Fibroblast of lung (primary cell): ENCODE measurements at places on chromosomes 12 and 14. TPM values are rescaled to one million over a fixed set of nuclear protein-coding genes. Genes with fewer than 3 reads are reported as not detected.

- peak; percentile 49 for DNase-seq
- H3K27me3 ChIP-seq = no peaks in the 10 kb centered on the region
- H3K36me3 ChIP-seq = no peaks in the 10 kb centered on the region
- no peaks in the 10 kb centered on the region for H3K4me1 ChIP-seq
- H3K27ac ChIP-seq = no peak overlapping the region
These were observed 101.0 kb upstream of the GZMB start for GRCh38 chr14:24734917-24735500.

DNA sequence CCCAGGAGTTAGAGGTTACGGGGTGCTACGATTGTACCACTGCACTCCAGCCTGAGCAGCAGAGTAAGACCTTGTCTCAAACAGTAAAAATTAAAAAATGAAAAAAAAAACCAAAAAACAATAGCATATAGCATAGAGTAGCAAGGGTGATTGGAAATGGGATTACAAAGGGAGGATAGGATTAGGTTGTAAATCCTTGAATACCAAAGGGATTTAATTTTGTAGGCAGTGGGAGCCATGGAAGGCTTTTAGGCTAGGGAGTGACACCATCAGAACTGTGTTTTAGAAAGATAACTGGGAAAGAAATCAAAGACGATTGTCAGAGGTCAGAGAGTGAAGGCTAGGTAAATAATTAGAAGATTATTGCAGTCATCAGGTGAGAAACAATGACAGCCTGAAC is 2.8 kb upstream of the SGPP1 start:
- DNase-seq = no peak
- H3K27me3 ChIP-seq = no peaks in the 10 kb centered on the region
- H3K36me3 ChIP-seq = no peaks in the 10 kb centered on the region

DNA sequence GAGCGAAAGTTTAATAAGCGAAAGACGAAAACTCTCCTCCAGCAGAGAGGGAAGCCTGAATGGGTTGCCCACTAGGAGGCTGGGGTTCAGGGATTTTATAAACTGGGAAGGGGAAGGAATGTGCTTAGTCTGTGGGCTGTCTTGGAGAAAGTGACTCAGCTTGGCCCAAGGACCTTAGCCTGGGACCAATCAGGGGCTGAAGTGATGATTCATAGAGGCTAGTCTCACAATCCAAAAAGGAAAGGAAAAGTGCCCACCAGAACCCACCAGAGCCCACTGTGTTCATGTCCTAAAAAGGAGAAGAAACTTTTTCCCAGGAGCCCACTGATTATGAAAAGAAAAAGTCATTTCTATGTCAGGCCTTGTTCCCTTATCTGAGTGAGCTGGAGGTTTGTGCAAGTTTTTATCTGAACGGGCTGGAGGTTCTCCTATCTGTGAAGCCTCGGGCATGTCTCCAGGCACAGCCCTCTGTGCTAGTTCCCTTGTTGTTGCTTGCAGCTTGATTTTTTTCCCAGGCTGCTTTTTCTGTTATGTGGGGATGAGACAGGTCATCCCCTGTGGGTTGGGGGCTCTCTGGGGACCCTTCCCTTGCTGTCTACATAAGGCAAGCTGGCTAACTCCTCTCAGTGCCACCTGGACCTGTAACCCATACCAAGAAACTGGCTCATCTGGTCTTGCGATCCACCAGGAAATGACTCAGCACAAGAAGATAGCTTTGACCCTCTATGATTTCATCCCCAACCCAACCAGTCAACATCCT is 8.3 kb upstream of the GOLGA5 start:
- H3K27me3 ChIP-seq = no peaks in the 10 kb centered on the region
- H3K27ac ChIP-seq = peak overlapping the region; percentile 88
- no peaks in the 10 kb centered on the region for H3K4me1 ChIP-seq

GRCh38 chr12:16220120-16220519 is 57.4 kb downstream of the SLC15A5 start:
- H3K36me3 ChIP-seq = no peaks in the 10 kb centered on the region
- no peak overlapping the region for H3K4me3 ChIP-seq
- no peak for DNase-seq

- peaks cover 10% of the 10 kb centered on the region for H3K36me3 ChIP-seq
- H3K27ac ChIP-seq = no peak overlapping the region
- no peaks in the 10 kb centered on the region for H3K27me3 ChIP-seq
- no peak overlapping the region for H3K4me3 ChIP-seq
- H3K4me1 ChIP-seq = no peaks in the 10 kb centered on the region
These were observed 50.8 kb downstream of the DGLUCY start for GRCh38 chr14:91164676-91165075.

DNA sequence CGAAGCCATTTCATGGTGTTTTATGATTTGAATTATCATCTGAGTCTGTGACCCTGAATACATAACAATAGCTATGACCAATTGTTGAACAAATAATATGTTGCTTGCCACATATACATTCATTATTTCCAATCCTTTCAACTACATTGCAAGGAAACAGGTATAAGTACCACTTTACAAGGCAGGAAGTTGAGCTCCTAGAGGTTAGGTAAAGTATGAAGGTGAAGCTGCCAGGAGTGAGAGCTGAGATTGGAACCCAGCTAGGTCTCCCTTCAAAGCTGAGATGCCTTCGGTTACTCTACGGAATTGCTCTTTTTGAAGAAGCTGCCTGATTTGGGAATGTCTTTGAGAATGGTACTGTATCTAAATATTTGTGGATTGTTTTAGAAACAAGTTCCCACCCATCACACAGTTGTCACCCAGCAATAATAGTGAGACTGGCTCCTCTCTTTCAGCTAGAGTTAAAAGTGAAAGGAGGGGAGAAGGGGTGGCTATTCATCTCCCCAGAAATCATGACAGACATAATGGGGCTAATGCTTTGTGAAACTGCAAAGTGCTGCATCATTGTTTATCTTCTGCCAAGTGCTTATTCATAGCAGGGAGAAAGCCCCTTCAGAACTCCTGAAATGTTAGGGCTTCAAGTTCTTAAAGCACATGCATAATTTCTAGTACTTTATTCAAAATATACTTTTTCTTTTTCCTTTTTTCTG is 75.9 kb upstream of the AMIGO2 start:
- no peaks in the 10 kb centered on the region for H3K27me3 ChIP-seq
- no peaks in the 10 kb centered on the region for H3K36me3 ChIP-seq
- H3K27ac ChIP-seq = no peak overlapping the region

Gene CLBA1
- 8.0 and 11.7 TPM in 2 replicates for total RNA-seq

- no peak overlapping the region for H3K4me3 ChIP-seq
- no peak overlapping the region for H3K27ac ChIP-seq
- H3K4me1 ChIP-seq = no peaks in the 10 kb centered on the region
- H3K36me3 ChIP-seq = no peaks in the 10 kb centered on the region
- H3K27me3 ChIP-seq = no peaks in the 10 kb centered on the region
- peak; percentile 50 for DNase-seq
These were observed 220.5 kb downstream of the SEC23A start for GRCh38 chr14:38882533-38882932.

Gene FOXG1
- not detected in 2 replicates for total RNA-seq

Gene HOXC9
- 0.26 TPM in 1 of 2 replicates, not detected in the other for total RNA-seq

DNA sequence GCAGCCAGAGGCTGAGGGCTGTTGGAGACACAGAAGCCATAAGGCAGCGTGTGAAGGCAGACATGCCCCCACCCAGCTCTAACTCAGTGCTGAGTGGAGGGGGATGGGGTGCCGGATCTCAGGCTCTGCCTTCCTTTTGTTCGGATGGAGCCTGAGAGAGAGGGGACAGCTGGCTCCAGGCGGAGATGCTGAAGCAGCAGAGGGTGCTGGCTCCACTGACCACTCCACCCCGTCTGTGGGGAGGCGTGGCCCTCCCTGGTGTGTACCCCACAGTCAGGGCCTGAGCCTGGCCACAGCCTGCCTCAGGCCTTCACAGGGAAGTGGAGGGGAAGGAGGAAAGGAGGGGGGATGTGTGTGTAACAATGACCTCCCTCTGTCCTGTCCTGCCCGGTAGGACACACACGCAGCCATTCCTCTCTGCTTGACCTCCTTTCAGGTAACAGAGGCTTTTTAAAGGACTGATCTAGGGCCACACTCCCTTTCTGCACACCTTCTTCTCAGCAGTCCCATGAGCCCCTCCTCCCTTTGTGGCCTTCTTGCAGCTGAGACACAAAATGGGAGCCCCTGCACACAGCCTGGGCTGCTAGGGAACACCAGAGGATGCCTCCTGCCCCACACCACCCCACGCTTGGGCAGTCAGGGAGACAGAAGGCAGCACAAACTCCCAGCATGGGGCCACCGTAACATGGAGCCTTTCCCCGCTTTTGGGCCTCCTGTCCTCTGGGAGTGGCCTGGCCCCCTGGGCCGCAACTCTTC is 9.6 kb upstream of the ENDOU start:
- peaks cover 23% of the 10 kb centered on the region for H3K4me1 ChIP-seq
- DNase-seq = no peak
- no peak overlapping the region for H3K4me3 ChIP-seq
- H3K36me3 ChIP-seq = no peaks in the 10 kb centered on the region

DNA sequence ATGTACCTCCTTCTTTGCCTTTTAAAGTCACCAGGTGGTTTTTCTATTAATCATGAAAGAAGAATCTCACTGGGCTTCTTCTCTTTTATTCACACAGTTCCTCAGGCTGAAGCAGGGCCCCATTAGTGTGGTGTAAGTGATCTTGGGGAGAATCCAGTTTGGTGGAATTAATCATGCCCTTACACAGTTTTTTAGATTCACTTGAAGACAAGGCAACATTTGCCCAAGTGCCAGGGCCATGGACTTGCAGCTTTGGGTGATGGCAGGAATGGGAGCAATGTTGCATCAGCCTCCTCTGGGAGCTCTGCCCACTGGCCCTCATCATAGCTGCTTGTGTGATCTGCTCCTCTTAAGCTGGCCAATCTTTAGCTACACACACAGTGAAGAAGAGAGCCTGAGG is 33.8 kb downstream of the KCNK10 start:
- H3K4me3 ChIP-seq = no peak overlapping the region
- H3K36me3 ChIP-seq = no peaks in the 10 kb centered on the region
- no peak overlapping the region for H3K27ac ChIP-seq

DNA sequence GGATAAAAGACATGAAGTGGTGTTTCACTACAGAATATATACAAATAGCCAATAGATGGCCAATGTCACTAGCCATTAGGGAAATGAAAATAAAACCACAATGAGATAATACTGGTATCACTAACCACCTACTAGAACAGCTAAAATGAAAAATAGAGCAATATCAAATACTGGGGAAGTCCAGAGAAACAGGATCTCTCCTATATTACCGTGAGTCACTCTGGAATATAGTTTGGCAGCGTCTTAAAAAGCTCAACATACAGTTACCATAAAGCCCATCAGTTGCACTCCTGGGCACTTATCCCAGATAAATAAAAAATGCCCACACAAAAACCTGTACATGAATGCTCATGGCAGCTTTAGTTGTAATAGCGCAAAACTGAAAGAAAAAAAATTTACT is 101.7 kb downstream of the TMTC1 start:
- DNase-seq = peak; percentile 34
- H3K27me3 ChIP-seq = no peaks in the 10 kb centered on the region
- no peaks in the 10 kb centered on the region for H3K36me3 ChIP-seq
- H3K4me3 ChIP-seq = no peak overlapping the region

- H3K36me3 ChIP-seq = no peaks in the 10 kb centered on the region
- H3K4me1 ChIP-seq = no peaks in the 10 kb centered on the region
- H3K4me3 ChIP-seq = no peak overlapping the region
- H3K27me3 ChIP-seq = no peaks in the 10 kb centered on the region
- no peak overlapping the region for H3K27ac ChIP-seq
These were observed 17.3 kb downstream of the MAP3K9 start for GRCh38 chr14:70791971-70792370.

DNA sequence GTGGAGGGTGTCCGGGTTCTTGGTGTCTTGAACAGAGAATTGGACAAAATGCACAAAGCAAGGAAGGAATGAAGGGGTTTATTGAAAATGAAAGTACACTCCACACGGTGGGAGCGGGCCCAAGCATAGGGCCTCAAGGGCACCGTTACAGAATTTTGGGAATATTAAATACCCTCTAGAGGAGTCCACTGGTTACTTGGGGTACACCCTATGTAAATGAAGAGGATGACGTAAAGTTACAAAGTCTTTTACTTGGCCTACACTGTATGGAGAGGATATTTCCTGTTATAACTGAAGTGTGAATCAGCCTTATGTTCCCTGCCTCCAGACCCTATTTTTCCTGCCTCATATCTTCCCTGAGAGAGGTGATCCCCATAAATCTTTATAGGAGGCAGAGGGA is 102.6 kb downstream of the RIN3 start:
- peaks cover 6% of the 10 kb centered on the region for H3K4me1 ChIP-seq
- no peak overlapping the region for H3K27ac ChIP-seq
- H3K36me3 ChIP-seq = peaks cover 1% of the 10 kb centered on the region
- no peaks in the 10 kb centered on the region for H3K27me3 ChIP-seq
- H3K4me3 ChIP-seq = no peak overlapping the region

- no peak overlapping the region for H3K27ac ChIP-seq
- no peaks in the 10 kb centered on the region for H3K36me3 ChIP-seq
- H3K27me3 ChIP-seq = no peaks in the 10 kb centered on the region
These were observed 54.6 kb downstream of the ARF6 start for GRCh38 chr14:49947506-49947905.

Gene C1S
- total RNA-seq = 997 and 1,549 TPM in 2 replicates

DNA sequence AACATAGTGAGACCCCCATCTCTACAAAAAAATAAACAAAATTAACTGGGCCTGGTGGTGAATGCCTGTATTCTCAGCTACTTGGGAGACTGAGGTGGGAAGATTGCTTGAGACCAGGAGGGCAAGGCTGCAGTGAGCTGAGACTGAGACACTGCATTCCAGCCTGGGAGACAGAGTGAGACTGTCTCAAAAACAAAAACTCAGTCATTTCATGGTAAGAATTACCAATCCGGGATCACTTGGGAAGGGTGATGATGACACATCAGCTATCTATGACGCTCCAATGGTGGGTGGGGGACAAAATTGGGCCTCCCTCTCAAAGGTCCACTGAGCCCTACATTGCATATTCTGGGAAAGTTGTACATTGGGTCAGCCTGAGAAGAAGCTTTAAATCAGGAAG is 47.7 kb downstream of the SERPINA3 start:
- no peak overlapping the region for H3K4me3 ChIP-seq
- H3K4me1 ChIP-seq = no peaks in the 10 kb centered on the region
- DNase-seq = no peak
- H3K27me3 ChIP-seq = no peaks in the 10 kb centered on the region
- no peak overlapping the region for H3K27ac ChIP-seq

DNA sequence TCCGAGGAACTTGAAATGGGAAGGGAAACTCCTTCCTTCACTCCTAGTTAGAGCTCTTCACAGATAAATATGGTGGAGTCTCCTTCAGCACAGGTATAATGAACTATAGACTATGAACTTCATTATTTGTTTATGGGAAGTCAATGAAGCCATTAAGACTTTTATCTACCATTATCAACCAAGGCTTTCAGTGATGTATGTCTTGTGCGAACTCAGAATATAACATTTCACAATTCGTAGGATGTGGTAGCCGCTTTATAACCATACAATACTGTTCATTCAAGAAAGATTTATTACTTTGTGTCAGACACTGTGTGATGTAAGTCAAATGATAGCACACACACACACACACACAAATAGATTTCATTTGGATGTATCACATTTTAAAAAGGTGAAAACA is 24.8 kb upstream of the ETNK1 start:
- no peak for DNase-seq
- H3K36me3 ChIP-seq = no peaks in the 10 kb centered on the region
- H3K4me3 ChIP-seq = no peak overlapping the region
- H3K4me1 ChIP-seq = no peaks in the 10 kb centered on the region
- H3K27me3 ChIP-seq = no peaks in the 10 kb centered on the region

GRCh38 chr14:92503756-92504491 is 9.7 kb upstream of the RIN3 start:
- H3K36me3 ChIP-seq = no peaks in the 10 kb centered on the region
- DNase-seq = peak; percentile 31
- H3K27me3 ChIP-seq = no peaks in the 10 kb centered on the region
